ENCODE measurements at places on chromosomes 3 and 15. TPM values are rescaled to one million over a fixed set of nuclear protein-coding genes. Genes with fewer than 3 reads are reported as not detected.

Gene SEC22C
- total RNA-seq = 60.6 TPM

Gene TLR9
- total RNA-seq = 2.3 TPM

Gene LCMT2
- 7.8 TPM for total RNA-seq

Gene BCHE
- total RNA-seq = not detected

DNA sequence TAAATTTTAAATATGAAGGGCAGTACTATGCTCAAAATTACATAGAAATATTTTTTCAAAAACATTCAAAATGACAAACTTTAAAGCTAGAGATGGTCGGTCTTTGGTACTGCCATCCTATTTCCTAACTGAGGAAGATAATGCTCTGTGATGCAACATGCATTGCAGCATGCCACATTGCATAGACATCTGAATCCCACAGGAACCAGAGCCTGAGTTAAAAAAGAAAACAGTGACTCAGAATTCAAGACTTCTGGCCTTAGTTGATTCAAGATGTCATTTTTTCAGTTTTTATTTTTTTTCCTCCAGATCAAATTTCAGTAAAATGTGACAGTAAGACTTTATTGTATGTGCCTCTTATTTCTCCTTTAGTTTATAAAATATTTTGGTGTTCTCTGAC, 33.1 kb downstream of the TP63 start:
- DNase-seq = no peak
- H3K36me3 ChIP-seq = no peaks in the 10 kb centered on the region
- H3K4me1 ChIP-seq = peaks cover 6% of the 10 kb centered on the region
- no peaks in the 10 kb centered on the region for H3K27me3 ChIP-seq
- no peak overlapping the region for H3K4me3 ChIP-seq

DNA sequence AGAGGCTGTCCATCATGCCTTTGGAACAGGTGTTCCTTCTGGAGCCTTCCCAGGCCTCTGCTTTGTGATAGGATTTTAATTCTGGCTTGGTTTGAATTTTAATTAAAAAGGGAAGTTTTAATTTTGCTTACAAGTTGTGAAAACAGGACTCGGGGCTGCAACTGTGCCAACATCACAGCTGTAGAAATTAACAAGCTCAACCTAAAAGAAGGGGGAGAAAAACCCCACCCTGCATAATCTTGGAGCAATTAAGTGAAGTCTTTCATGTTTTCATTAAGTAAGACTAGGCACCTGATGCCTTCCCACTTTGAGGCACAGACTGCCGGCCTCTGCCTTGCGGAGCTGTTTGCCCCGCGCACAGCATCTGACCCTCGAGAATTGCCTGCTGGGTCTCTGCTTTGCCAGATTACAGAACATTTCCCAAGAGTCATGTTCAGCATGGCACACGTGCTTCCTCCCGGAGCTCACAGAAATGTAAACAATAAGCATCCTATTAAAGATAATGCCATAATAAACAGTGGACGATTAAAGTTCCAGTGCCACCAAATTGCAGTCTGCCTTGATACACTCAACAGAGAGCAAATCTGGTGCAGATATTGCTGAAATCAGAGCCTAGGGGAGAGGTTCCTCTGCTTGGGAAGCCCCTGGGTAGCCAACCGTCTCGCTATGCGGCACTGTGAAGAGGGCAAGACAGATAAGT, 364.2 kb downstream of the LRTM1 start:
- H3K27me3 ChIP-seq = no peaks in the 10 kb centered on the region
- H3K4me3 ChIP-seq = no peak overlapping the region
- no peak overlapping the region for H3K27ac ChIP-seq
- DNase-seq = no peak
- no peaks in the 10 kb centered on the region for H3K36me3 ChIP-seq

GRCh38 chr3:179322286-179323196, at the start of gene ZNF639:
Gene ZNF639 (plus strand): TSS chr3:179323031. CDS start chr3:179328294, 5,263 bp downstream.
- H3K27me3 ChIP-seq = no peaks in the 10 kb centered on the region
- peak within 1 kb of the TSS; percentile 91 for H3K4me3 ChIP-seq
- DNase-seq = peak; percentile 91
- peaks cover 48% of the 10 kb centered on the region for H3K4me1 ChIP-seq

DNA sequence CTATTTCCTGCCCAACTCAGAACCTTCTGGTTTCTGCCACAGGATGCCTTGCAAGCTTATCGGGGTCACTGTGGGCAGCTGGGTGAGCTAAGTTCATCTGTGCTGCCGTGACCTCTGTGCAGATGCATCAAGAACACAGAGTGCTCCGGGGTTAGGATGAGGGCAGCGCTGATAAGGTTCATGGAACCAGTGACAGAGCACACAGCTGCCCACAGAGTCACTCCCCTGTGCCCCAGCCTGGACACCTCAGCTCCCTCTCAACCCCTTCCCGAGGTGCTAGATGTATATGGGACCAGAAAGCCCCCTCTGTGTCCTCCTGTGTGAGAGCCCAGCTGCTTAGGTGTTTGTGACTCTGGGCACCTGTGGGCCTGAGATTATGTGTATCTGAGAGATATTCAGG, 15.8 kb upstream of the ALAS1 start:
- H3K4me3 ChIP-seq = no peak overlapping the region
- no peak for DNase-seq
- no peaks in the 10 kb centered on the region for H3K27me3 ChIP-seq
- H3K36me3 ChIP-seq = no peaks in the 10 kb centered on the region
- H3K27ac ChIP-seq = no peak overlapping the region
